Activated CD8-positive, alpha-beta memory T cell treated with anti-CD3 and anti-CD28 coated beads for 4 hours (primary cell): ENCODE measurements at places on chromosomes 5 and 9.

DNA sequence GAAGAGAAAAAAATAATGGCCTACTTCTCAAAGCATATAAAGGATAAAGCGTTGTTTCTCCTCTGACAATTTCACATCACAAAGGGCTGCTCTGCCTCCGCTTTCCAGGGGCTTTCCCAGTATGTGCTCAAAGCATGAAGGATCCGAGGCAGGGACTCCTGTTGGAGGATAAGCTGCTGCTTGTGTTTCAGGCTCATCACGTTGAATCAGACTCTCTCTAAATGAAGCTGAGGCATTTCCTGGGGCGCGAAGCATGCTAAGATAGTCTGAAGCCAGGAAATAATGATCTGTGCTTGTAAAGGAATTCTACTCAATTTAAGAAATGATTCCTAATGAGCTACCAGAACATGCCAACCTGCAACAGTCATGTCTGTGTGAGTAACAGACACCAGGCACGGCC, 97.5 kb downstream of the MARCHF11 start:
- DNase-seq, result no peak

DNA sequence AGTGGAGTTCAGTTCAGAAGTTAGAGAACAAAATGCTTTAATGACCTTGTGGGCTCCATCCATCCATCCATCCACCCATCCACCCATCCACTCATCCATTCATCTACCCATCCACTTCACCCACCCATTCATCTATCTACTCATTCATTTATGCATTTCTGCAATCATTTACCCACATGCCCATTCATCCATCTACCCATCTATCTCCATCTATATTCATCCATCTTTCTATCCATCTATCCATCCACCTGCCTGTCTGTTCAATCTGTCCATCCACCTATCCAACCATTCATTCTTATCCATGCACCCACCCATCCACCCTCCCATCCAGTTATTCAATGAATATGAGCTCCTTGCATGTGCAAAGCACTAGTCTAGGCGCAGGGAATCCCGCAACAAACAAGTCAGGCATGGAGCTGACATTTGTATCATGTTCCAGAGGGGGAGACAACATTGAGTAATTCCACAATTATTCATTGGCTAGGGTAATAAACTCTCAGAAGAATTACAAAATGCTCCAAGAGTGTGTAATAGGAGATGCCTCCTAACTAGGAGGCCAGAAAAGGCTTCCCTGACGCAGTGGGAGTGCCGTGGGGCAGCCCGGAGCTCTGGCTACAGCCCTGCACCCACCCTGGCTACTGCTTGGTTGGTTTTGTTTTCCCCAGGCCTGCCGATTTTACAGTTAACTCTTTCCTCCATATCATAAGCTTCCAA, 211.2 kb downstream of the NXNL2 start:
- DNase-seq, result no peak

DNA sequence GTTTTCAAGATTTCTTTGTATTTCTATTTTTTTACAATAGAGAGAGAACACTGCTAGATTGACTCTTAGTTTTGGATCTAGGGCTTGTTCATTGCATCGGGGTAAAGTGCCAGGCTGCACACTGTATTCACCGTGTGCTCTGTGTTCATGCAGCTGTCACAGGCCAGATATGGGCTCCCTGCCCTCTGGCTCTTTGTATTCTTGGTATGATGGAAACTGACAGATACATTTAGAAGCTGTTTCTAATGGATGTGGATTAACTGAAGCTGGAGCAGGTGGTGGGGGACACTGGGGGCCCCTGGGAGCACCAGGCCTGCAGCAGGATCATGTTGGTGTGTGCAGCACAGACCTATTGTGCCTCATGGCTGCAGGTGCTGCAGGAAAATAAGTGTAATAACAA, 28.0 kb downstream of the SLC36A1 start:
- no peak for DNase-seq

GRCh38 chr5:150035139-150035895, 34.8 kb downstream of the HMGXB3 start:
- no peak for DNase-seq

GRCh38 chr9:13705918-13706317, 426.4 kb upstream of the MPDZ start:
- DNase-seq, result no peak

DNA sequence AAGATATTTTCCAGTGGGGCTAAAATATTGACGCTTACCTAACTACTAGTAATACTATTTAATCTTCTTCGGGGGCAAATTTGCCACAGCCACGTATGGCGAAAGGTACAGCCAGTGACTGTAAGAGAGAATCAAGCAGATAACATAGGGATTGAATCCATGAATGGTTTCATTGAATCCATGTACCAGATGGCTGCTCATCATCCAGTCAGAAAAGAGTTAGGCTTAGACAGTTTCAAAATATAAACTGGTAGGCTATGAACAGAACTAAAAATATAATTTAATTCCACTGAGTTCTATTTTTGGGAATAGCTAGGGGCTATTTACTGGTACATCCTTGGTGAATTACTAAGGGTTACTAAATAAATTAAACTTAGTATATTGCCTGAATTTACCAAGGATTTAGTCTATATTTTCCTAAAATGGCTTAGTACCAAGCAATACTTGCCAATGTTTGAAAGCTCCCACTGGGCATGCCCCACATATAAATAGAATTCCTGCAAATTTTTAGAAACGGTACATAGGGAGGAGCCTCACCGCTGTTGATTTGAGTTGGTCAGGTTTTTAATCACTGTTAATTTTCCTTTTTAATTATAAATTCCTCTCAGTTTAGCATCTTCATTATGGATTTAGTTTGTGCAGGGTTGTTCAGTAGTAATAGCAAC, 55.8 kb upstream of the VLDLR start:
- no peak for DNase-seq

DNA sequence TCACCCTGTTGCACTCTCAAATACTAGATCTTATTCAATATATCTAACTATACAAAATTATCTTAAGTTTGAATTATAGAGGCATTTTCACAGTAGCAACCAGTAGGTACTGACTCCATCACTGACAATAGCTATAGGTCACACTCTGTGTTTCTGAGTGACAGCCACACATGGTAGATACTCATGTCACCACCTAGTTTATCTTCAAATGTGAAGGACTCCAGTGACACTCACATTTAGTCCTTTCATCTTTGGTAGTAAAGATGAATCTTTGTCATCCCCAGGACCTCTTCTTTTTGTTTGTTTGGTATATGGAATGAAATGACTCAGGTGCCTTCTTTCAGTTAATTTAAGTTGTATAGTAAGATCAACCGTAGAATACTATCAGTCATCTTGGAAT, 102.5 kb upstream of the DHFR start:
- no peak for DNase-seq

- DNase-seq, result no peak
Observed at GRCh38 chr5:74673011-74673790, 11.8 kb upstream of the HEXB start.

DNA sequence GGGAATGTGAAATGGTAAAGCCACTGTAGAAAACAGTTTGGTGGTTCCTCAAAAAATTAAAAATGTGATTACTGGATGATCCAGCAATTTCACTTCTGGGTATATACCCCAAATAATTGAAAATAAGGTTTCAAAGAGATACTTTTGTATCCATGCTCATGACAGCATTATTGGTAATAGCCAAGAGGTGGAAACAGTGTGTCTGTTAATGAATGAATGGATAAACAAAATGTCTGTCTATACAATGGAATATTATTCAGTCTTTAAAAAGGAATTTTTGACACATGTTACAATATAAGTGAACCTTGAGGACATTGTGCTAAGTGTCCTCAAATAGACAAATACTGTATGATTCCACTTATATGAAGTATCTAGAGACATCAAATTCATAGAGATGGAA, 40.1 kb downstream of the NUP214 start:
- DNase-seq, result no peak

GRCh38 chr9:106704056-106704615, 158.8 kb upstream of the ZNF462 start:
- no peak for DNase-seq
